ENCODE measurements at places on chromosomes 13 and 19.

- peak; percentile 40 for DNase-seq
Measured at GRCh38 chr19:32581705-32582179, 752 bp downstream of the PDCD5 start.

GRCh38 chr13:26041444-26041843, 10.4 kb downstream of the SHISA2 start:
- no peak for DNase-seq

GRCh38 chr19:31283701-31284100, 65.5 kb downstream of the TSHZ3 start:
- no peak for DNase-seq

- DNase-seq: no peak
Measured at GRCh38 chr13:97528518-97528917, 94.5 kb downstream of the RAP2A start.

- DNase-seq: no peak
Measured at GRCh38 chr13:107370015-107370785, 802.3 kb upstream of the ARGLU1 start.

Measured in NCI-H1417 (cell line).